ENCODE measurements at places on chromosomes 16 and 17.

DNA sequence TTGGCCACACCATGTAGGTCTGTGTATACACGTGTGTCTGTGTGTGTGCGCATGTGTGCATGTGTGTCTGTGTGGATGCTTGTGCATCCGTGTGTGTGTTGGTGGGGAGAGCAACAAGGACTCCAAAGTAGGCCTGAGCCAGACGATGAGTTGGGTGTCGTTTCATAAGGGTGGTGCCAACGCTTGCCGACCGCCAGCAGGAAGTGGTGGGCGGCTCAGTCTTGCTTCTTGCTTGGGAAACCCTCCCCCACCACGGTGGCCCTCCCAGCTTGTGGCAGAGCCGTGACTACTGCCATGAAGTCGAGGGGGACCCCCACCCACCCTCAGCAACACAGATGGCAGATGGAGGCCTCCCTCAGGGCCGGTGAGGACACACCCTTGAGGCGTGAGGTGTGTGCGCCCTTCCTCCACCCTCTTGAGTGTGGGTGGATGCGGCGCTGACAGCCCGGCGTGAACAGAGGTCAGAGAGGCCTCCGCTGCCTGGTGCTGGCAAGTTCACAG is 17.5 kb downstream of the SBK1 start:
- no peak for DNase-seq

DNA sequence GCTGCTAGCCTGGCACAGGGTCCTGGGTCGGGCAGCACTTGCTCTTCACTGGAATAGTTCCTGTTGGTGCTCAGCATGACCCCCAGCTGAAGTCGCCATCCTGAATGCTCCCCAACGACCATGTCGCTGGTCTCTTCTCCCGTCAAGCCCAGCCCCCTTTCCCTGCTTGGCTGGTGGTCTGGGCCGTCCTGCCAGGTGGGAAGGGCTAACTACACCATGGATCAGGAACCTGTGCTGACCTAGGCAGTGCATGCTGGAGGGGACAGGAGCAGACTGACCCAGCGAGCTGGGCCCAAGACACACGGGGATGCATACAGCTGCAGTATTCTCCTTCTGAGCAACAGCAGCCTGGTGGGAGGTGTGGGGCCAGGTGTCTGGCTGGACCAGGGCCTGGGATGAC is 9.2 kb upstream of the SREBF1 start:
- DNase-seq: no peak

DNA sequence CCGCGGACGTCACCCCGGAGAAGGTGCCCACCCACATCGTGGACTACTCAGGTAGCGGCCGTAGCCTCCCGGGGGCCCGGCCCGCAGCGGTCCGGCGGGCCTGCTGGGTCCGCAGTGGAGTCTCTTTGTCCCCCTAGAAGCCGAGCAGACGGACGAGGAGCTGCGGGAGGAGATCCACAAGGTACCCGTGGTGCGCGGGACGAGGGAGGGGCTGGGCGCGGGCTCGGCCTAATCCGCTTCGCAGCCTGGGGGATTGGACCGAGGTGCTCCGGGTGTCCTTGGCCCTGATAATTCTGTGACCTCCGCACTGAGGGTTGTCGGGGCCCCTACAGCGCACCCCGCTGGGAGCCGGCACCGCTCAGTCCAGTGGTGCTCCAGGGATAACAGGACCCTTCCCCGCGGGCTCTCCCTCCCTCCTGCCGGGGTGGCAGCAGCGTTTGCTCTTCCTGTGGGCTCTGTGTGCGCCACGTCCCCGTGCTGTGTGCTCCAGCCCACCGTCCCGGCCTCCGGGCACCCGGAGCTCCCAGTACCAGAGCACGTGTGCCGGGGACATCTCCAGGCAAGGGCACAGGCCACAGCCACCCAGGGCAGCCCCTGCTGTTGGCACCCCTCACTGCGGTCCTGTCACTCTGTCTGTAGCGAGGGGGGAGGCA is 713 bp downstream of the RHOT2 start:
- DNase-seq: no peak

DNA sequence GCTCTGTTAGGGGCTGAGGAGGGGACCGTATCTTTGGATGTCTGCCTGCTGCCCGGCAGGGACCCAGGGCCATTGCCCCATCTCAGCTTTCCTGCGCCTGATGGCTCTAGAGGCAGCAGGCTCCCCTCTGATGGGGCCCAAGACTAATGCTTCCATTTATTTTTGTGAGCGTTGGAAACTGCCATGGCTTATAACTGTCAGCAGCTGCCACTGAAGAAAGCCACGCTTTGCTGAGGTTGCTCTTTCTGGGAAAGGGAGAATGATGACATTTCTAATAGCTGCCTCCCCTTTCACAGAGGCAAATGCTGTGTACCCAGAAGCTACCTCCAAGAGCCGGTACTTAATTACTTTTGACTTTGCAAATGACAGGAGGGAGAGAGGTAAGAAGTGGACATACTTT is 103.8 kb downstream of the HAPSTR1 start:
- DNase-seq: no peak

- DNase-seq: no peak
Observed at GRCh38 chr16:25006504-25007056, 8.6 kb downstream of the ARHGAP17 start.

DNA sequence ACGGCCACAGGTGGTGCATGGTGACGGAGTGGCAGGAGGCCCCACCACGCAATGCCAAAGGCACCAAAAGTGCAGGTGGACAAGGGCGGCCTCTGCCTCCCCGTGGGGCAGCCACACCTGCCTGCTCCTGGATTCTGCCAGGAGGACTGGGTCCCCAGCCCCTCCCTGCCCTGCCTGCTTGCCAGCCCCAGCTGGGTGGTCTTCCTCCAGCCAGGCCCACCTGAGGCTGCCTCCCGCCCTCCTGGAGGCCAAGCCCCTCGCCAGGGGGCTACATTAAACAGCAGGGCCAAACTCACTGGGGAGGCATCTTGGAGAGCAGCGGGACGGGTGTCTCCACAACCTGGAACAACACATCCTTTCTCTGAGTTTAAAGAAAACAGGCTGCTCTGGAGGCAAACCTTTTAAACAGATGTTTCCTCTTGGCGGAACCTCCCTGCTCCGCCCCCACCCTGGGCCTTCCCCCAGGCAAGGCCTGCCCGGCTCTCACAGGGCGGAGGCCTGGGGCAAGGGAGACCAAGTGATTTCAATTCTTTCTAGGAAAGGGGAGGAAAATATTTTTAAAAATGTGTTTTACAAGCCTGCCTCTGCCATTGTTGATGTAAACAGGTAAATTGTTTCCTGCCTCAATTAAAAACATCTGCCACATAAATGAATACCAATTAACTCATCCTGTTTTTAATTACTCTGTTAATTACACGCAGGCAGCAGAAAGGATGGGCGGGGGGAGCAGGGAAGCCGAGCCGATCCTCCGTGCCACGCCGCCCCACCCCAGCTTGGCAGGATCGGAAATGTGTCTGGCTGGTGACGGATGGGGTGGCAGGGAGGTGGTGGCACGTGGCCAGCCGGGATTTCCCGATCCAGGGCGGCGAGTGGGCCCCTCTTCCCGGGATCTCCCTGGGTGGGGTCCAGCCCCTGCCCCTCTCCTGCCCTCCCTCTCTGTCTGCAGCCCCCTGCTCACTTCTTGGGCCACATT is 54.4 kb upstream of the PABPN1L start:
- DNase-seq: no peak

GRCh38 chr16:23382279-23382678 is 70.7 kb downstream of the COG7 start:
- no peak for DNase-seq

GRCh38 chr16:20740007-20740883 is 1.4 kb downstream of the THUMPD1 start:
- no peak for DNase-seq

DNA sequence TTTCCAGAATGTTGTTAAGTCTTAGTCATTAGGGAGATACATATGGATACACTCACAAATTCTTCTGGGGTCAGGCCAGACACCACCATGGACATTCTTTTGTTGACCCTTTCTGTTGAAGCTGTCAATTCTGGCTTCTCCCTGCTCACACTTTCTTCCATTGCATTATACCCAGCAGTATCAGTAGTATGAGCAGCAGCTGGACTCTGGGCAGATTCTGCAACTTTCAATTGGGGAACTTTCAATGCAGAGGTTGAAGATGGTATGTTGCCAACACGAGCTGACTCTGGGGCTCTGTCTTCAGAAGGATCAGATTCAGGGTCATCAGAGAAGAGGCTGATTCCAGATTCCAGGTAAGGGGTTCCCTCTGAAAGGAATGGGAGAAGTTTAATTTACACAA is 45.8 kb downstream of the RND2 start:
- no peak for DNase-seq

DNA sequence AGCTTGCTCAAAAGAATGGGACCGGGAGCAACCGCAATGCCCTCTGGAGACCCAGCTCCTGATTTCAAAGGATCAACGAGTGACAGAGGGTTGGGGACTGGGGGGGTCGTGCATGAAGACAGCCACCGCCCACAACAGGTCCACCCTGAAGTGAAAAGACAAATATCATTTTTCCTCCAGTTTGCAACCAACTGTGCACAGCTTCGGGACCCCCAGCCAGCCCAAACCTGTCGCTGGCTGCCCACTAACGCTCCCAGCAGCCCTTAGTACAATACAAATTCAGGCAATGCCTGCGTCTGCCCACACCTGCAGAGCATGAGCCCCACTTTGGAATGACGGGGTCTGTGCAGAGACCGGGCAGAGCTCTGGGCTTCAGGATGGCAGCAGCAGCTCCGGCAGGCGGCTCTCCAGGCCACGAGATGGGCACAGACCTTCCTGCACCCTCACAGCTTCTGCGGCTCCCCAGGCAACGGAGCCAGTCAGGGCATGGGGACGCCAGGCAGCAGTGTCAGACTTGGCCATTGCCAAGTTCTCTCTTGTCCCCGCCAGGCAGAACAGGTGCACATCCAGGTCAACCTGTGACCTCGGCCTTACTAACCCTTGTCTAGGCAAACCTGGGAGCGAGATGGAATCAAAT is 60.1 kb downstream of the TBC1D16 start:
- no peak for DNase-seq

DNA sequence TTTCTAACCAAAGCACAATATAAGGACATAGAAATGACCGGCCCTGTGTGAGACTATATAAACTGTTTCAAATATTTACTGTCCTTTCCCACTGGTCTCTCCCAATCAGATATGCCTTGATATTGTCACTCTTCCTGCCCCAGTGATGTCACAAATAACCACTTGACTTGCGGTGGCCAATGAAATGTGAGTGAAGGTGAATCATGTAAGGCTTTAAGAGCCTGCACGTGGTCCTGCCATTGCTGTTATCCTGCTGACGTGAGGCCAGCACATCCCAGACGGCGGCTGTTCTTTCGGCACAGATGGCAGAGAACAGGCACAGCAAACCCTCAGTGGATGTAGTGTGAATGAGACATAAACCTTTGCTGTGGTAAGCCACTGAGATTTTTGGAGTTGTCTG is 5.4 kb upstream of the KLHL11 start:
- no peak for DNase-seq

DNA sequence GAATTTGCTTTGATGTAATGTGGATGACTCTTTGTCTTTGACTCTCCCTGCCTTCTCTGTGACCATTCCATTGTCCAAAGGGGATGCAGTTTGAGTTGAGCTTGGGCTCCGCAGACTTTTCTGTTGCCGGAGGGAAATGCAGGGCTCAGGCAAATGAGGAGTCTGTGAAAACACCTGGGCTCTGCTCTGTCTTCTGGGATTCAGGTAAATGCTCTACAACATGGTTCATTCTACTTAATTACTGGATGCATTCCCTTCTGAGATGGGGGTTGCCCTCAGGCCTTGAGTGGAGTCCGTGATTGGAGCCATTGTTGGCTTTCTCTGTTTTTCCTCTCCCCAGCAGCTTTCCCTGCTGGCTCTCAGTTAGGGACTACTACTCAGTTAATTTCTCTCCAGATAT is 26.4 kb upstream of the SPNS2 start:
- DNase-seq: no peak

DNA sequence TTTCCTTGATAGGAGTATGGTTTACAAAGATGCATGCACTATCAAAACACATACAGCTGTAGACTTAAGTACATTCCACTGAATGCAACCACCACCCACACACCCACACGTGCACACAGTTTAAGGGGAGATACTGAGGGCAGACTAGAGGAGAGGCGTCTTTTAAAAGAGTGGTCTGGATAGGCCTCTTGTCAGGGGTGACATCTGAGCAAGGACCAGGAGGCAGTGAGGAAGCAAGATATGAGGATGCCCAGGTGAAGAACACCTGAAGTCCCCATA is 12.6 kb downstream of the MPHOSPH6 start:
- DNase-seq: no peak

DNA sequence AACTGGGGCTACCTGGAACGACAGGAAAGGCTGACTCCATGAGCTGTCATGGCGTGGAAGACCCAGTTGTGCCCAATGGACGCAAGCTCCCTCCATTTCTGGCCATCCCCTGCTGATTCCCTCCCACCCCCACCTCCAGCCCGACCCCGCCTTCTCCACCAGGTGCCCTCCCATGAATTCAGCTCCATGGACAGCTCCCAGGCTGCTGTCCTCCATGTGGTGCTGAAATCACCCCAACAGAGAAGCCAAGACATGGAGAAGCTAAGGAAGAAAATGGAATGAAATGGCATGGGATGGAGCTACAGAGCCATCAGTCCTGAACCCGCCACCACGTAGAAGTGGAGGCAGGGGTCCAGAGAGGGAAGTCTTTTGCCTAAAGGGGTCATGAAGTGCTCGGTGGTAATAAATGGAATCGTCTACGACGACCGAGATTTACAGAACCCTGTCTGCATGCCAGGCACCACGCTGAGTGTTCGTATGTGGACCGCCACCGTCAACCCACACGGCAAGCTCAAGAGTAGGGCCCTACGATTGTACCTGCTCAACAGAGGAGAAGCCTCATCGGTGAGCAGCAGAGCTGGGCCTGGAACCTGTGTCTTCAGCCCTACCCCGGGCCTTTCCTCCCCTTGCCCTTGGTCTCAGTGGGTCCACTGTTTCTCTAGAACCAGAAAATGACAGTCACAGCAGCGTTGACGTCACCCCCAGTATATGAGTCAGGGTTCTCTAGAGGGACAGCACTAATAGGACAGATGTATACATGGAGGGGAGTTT is 9.3 kb upstream of the ZC3H18 start:
- DNase-seq: no peak

DNA sequence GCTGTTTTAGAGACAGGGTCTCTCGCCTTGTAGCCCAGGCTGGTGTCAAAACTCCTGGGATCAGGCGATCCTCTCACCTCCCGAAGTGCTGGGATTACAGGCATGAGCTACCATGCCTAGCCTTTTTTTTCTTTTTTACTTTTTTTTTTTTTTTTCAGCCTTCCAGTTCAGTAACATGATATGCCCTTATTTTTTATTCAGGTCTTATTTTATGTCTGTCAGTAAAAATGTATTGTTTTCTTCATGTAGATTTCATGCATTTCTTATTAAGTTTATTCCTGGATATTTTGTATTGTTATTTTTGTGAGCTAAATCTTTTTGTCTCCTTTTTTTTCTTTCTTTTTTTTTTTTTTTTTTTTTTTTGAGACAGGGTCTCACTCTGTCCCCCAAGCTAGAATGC is 2.7 kb upstream of the FOXN1 start:
- DNase-seq: no peak

- no peak for DNase-seq
Observed at GRCh38 chr16:68376590-68376989, 65.8 kb downstream of the PRMT7 start.

Data from DMS79 treated with DMSO at 0.1 percent for 48 hours (cell line).